ENCODE measurements at places on chromosomes 3 and 15.

- DNase-seq, result no peak
Observed at GRCh38 chr3:31105438-31106077, 211.1 kb upstream of the GADL1 start.

DNA sequence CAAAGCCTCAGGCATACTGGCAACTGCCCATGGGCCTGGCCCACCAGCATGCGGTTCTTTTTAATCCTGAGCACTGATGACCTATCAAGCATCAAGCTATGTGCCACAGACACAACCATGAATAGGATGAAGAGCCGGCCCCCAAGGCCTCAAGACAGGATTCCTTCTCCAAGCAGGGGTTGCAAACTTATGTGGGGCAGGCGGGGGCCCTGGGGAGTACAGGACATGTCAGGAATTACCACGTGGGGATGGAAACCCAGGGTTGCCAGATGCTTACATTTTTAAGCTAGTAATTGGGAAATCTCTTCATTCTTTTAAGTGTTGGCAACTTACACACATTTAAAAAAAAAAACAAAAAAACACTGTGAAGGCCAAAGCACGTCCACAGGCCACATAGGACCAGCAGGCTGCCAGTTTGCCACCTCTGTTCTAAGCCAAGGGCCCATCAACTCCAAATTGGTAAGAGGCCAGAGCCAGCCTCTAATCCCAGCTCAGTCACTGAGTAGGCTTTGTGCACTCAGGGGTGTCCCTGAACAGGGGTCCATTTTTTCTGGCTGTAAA, 32.8 kb downstream of the BDH1 start:
- no peak for DNase-seq

- peak; percentile 95 for DNase-seq
Observed at GRCh38 chr15:68053701-68054627, at the start of gene PIAS1. Gene PIAS1 (plus strand): TSS chr15:68054315. CDS start chr15:68054327, 12 bp downstream.

DNA sequence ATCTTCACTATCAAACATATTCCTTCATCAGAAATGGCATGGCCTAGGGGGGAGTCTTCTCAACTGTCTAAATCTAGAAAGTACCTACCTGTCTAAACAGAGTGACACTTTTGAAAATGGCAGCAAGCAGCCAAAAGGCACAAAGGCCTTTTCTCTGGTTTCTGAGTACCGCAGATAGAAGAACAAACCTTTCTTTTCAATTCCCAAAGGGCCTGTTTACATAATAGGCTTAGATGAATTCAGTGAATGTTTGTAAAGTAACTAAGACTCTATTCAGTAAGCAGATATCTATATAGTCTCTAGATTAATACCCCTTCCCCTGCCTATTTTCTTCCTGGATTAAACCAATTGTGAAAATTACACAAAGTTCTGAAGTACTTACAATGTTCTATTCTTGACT, 7.1 kb downstream of the MYEF2 start:
- no peak for DNase-seq

GRCh38 chr3:107260207-107260606, 117.0 kb upstream of the CCDC54 start:
- no peak for DNase-seq

DNA sequence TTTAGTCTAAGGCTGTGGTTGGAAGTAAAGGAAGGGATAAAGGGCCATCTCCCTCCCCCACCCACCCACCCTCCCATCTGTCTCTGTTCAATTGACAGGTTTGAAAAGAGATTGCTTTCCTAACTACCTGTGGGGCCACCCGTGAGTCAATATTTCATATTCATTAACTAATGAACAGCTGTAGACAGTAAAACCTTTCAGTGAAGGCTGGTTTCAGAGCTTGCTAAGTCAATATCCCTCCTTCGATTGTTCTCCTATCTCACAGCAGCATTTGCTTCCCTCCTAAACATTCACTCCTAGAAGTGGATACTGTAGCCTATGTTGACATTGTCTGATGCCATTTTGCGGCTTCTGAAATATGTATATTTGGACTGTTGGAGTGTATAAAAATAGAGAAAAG, 85.9 kb upstream of the SYNPR start:
- no peak for DNase-seq

DNA sequence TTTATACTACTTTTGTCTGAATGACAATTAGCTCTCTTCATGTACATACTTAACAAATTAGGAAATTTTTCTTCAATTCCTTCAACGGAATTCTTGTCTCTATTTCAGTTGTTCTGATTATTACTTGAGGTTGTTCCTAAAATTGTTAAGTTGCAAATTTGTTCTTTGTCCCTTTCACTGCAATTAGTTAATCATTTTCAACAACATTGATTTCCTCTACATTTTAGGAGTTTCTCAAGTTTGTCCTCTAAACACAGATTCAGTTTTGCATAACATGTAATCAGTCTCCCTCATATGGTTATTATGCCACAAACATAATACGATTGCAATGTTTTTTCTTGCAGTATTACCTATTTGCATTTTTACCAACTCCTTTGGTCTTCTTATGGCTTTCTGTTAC, 283.5 kb downstream of the SV2B start:
- no peak for DNase-seq

- no peak for DNase-seq
Observed at GRCh38 chr3:182921665-182922355, 58.5 kb downstream of the DCUN1D1 start.

DNA sequence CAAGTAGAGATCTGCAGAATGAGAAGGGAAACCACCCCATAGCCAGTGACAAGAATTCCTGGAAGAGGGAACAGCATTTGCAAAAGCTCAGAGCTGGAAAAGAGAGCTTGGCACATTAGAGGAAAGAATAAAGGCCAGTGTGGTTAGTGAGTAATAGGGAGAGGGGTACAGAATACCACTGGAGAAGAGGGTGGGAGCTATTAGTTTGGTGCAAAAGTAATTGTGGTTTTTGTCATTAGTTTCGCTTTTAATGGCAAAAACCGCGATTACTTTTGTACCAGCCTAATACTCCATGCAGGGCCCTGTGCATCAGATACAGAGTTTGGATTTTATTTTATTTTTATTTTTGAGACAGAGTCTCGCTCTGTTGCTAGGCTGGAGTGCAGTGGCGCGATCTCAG, 9.8 kb downstream of the SLC24A1 start:
- DNase-seq, result no peak

Measured in SHP77 (cell line).